ENCODE measurements at places on chromosomes 13 and 19.

DNA sequence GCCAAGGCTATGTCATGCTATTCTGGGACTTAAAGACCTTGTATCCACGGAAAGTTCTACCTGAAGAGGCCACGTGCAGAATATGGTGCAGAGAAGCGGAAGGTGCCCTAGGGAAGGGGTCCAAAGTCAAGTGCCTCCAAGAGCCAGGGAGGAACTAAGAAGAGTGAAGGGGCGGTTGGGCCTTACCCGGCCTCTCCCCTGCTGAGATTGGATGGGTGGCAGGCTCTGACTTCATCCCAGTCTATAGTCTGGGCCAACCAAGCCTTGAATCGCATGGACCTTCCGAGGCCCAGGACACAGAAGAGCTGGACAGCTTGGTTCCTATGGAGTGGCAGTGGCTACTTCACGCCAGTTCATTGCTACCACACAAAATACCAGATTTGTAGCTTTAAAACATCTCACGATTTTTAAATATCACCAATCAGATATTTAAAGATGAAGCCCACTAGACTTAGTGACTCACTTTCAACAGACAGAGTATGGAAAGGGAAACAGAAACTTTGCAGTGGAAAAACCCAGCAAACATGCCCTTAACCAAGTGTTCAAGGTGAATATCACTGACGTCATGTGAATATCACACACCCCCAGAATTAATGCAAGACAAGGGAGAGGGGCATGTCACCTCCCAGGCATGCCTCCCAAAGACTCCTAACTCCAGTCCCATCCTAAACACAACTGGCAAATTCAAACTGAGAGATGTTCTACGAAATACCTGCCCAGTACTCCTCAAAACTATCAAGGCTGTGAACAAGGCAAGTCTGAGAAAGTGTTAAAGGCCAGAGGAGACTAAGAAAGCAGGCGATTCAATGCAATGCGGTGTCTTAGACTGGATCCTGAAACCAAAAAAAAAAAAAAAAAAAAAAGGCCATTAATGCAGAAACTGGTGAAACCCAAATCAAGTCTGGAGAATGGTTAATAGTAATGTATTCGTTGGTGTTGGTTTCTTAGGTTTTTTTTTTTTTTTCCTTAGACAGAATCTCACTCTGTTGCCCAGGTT, 10.2 kb downstream of the C19orf12 start:
- no peak for DNase-seq

DNA sequence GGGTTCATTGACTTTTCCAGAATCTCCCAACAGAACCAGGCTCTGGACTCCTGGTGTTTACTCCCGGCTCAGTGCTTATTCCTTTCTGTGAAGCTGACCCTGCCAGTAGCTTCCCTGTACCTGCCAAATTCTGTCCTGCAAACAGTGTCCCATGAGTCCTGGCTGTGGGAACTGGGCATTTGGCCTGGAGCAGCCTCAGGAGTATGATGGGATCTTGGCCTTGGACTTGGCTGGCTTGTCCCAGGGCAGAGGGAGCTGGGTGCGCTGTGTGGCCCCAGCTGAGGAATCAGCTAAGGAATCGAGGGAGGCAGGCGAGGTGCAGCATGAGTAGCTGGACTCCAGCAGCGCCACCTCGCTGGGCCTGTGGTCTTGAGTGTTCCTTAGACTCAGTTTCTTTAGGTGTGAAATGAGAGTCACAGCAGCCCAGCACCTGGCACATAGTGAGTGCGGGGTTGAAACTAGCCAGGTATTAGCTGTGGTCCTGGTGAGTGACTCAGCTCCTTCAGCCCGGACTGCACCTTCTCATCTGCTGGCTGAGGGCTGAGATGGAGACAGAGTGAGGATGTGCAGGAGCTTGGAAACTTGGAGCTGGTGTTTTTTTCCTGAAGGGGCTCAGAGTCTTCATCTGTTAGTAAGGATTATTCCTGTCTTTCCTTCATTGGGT, 10.4 kb downstream of the CLASRP start:
- DNase-seq: no peak

DNA sequence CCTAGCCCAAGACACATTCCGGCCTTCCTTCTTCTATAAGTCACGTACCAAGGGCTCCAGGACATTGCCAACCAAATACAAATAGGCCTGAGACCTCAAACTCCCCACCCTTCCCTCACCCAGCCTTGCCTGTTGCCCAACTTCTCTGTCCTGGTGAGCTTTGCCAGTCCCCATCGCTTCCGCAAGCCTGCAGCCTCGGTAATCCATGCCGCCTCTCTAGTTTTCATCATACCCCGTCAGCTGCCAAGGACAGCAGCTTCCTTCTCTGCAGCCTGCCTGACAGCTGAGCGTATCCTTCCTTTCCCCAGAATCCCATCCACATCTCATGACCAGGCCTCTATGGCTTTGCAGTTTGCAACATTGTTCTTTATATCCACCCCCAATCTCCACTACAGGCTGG, 36.6 kb upstream of the POMP start:
- no peak for DNase-seq

DNA sequence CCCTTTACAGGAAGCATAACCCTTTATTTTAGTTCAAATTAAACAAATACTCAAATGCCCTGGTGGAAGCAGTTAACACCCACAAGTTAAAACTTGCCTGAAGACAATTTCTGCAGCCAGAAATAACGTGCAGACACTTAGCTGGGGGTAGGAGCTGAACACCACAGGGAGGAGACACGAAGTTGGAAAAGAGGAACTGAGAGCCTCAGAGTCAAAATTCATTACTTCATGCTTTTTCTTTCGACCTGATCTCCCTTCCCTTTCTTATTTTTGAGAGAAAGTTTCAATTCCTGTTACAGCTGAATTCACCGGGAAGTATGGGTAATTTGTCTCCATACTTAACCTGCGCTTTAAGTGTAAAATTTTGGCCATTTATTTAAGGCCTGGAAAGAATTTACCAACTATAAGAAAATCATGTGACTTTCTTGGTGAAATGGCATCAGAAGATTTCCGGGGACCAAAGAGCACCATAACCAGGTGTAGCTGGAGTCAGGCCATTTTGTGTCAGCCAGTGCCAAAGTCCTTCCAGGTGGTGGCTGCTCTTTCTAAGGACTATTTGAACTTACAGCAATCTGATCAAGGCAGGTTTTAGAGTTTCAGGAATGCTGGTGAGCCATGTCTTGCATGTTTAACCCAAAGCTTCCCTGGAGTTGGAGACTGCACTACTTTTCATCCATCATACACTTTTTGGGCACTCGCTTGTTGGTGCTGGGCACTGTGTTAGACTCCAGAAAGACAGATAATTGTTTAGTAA, 46.5 kb upstream of the RCBTB2 start:
- no peak for DNase-seq

DNA sequence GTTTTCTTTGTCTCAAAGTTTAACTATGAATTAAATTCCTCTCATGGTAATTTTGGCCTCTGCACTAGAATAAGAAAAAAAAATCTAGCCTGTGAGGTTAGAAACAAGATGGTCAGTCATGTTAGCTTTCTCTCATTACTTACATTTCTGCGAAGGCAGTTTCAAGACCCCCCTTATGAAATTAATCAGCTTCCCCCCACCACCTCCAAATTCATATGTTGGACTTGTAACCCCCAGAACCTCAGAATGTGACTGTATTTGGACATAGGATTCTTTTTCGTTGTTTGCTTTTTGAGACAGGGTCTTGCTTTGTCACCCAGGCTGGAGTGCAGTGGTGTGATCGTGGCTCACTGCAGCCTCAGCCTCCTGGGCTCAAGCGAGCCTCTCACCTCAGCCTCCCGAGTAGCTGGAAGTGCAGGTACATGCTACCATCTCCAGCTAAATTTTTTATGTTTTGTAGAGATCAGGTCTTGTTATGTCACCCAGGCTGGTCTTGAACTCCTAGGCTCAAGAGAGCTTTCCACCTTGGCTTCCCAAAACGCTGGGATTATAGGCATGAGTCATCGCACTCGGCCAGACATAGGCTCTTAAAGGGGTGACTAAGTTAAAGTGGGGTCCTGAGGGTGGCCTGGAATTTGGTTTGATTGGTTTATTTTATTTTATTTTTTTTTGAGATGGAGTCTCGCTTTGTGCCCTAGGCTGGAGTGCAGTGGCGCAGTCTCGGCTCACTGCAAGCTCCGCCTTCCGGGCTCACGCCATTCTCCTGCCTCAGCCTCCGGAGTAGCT, 1.4 kb downstream of the PLA2G4C start:
- no peak for DNase-seq

- DNase-seq: no peak
Observed at GRCh38 chr19:39754971-39755370, 17.1 kb upstream of the CLC start.

DNA sequence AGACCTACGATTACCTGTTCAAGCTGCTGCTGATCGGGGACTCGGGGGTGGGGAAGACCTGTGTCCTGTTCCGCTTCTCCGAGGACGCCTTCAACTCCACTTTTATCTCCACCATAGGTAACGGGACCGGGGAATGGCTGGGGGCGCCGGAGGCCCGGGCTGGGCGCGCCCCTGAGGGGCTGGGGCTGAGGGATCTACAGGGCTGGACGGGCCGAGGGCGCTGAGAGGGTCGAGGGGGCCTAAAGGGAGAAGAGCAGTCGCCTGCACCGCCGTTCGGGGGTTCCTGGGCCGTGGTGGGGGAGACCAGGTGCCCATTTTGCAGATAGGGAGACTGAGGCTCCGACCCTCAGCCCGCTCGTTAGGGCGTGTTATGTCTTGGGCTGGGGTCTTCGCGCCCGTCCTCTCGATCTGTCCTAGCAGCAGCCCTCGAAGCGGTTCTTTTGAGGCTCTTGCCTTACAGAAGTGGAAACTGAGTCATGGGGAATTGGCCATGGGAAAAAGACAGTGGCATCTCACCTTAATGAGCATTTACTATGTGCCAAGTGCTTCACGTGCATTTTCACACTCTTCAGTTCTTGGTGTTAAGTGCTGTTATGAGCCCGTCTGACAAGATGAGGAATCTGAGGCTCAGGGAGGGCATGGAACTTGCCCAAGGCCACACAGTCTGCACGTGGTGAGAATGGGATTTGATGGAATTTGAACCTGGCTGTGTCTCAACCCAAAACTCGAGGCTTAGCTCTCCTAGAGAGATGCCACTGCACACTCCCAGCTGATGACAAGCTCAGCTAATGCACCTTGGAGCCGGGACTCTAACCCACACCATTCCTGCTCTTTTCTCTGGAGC, 442 bp downstream of the RAB8A start:
- DNase-seq: no peak

GRCh38 chr13:30148171-30148754, 159.1 kb downstream of the KATNAL1 start:
- peak; percentile 73 for DNase-seq

DNA sequence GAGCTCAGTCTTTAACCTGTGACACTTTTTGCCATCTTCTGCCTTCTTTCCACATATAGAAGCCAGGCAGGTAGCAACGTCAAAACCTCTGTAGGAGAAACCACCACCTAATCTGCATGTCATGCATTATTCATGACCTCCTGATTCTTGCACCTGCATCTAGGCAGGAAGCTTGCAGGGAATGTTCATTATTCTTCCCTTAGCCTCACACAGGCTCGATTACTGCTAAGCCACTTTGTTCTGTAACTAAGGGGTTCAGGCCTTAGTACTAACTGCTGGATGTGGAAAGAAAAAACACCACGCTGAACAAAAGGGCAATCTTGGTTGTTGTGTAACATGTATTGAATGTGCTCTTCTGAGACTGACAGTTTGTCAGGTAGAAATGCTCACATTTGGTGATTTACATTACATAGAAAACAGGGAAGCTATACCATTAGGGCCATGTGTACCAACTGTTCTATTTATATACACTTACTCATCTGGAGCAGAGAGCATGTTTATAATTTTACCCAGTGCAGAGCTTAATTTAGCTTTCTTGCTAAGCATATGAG, 366.9 kb downstream of the KLF12 start:
- peak; percentile 18 for DNase-seq

GRCh38 chr13:84946192-84946591, 853.0 kb downstream of the SLITRK6 start:
- no peak for DNase-seq

DNA sequence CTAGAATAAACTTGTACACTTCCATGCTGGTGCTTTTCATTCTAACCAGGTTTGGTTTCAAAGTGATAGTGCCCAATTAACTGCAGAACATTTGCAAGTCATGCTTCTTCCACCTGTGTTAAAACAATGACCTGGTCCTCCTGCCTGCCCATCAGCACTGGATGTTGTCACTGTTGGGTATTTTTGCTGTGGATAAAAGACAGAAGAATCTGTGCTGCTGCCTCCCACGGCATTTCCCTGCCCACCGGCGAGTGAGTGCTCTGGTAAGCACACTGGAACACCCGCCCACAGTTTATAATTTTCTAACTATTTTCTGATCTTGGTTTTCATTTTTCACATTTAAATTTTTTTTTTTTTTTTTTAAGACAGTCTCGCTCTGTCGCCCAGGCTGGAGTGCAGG, 2.3 kb upstream of the AKAP8 start:
- DNase-seq: no peak

DNA sequence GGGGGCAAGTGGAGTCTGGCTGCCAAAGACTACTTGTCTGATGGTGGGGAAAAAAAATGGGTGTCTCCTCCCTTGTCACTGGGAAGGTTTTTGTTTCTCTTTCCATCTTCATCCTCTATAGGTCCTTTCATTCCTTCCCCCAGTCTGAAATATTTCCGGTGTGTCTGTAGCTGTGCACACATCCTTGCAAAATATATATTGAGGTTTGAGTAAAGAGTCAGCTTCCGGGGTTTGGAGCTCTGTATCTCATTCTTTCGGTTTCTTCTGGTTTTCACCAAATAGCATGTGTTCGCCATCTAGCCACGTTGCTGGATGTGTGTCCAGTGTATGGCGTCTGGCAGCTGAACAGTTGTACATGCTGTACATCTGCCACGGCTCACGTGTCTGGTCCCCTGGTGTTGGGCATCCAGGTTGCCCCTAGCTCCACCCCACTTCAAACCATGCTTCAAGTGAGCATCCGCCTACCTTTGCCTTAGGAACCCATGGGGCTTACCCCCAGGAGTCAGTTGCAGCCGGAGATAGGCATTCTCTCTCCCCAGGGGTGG, 142.2 kb downstream of the SIPA1L3 start:
- DNase-seq: peak; percentile 85

GRCh38 chr13:39385154-39385553, 217.8 kb downstream of the LHFPL6 start:
- DNase-seq: no peak

DNA sequence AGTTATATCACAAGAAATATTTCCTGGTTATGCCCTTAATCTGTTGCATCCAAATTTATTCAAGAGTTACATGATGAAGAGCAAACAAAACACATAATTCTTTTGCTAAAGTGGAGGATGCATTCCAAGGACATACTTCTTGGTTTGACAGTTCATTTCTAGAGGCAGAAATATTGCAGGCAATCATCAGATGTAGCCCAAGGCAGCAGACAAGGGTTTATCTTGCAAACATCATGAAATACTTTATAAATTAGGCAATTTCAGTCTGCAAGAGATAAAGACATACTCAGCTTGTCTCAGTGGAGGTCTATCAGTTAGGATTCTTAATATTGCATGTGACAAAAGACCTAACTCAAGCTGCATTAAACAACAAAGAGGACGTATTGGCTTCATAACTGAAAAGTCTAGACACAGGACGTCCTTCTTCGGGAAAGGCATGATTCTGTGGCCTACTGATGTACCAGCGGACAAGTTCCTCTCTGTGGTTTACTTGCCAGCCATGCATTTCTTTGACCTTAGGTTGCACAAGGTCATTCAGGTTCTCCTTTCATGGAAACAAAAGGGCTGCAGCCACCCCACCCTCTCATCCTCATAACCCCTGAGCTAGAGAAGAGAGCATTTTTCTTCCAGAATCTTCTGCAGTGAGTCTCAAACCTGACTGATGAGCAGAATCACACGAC, 204.1 kb downstream of the KATNAL1 start:
- no peak for DNase-seq

GRCh38 chr13:21048901-21049698, 12.3 kb downstream of the LATS2 start:
- no peak for DNase-seq

- no peak for DNase-seq
Observed at GRCh38 chr19:632579-633067, 714 bp downstream of the POLRMT start.

- DNase-seq: no peak
Observed at GRCh38 chr19:40147693-40148347, 43.4 kb upstream of the MAP3K10 start.
